ENCODE measurements at places on chromosomes 2 and 18.
A peak's percentile ranks its signal among the peaks of the same experiment; 100 is the strongest.

DNA sequence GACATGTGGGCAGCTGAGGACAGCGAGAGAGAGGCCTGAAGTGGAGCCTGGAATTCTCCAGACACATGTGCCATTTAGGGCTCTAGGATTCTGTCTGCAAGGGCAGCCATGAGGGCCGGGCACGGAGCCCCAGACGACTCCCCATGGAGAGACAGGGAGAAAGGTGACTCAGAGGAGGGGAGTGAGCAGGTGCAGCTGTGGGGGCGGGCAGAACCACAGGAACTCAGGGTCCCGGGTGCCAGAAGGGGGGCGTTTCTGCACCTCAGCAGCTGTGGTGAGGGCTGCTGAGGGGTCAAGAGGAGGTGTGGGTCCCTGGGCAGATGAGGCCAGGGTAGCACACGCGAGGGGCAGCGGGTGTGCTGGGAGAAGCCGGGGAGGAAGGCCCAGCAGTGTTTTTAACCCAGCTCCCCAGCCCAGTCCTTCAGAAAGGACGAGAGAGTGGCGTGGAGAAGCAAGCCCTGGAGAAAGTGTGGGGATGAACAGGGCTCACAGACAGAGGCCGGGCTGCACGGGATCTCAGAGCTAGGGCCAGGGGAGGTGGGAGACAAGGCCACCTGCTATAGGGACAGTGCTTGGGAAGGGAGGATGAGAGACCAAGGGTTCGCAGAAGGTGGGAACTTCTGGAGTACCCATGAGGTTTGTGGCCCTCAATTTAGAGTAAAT is 7.6 kb downstream of the GPR17 start:
- no peak for DNase-seq

- no peak for DNase-seq
These were observed 105.6 kb downstream of the SETBP1 start for GRCh38 chr18:44786257-44786656.

- DNase-seq = no peak
These were observed 47.0 kb upstream of the ST3GAL5 start for GRCh38 chr2:85935746-85936208.

DNA sequence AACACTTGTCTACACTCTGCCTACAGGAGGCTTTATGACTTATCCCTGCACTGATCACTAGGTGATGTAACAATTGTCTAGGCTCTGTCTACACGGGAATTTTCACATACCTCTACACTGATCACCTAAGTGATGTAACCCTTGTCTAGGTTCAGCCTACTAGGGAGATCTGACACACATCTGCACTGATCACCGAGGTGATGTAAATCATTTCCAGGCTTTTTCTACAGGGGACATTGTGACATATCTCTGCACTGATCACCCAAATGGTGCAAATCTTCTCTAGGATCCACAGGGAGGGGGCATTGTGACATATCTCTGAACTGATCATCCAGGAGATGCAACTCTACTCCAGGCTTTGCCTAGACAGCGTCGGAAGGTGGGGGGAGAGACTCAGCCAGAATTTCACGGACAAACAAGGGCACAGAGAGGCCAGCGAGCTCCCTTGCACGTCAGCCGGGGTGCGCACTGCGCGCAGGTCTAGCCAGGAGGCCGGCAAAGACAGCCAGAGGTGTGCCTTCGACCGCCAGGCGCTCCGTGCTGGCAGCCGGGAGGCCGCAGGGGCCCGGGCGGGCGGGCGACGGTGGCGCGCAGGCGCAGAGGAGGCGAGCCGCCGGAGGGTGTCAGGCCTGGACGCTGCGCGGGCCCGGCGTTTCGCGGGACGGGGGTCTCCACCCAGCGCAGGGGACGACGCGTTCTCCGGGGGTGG is 46.9 kb upstream of the USP14 start:
- peak; percentile 58 for DNase-seq

GRCh38 chr2:99956232-99957030 is 186.0 kb downstream of the AFF3 start:
- DNase-seq = no peak

All from foreskin keratinocyte (primary cell).